Spleen (tissue), 13 donors: ENCODE measurements at places on chromosomes 2 and 18. TPM values are rescaled to one million over a fixed set of nuclear protein-coding genes. Genes with fewer than 3 reads are reported as not detected.

The HOXD12 gene
- not detected for polyA plus RNA-seq

The ASB18 gene
- polyA plus RNA-seq: not detected

The LYPD6B gene
- polyA plus RNA-seq: 2.7 TPM

The PSMA8 gene
- 1.4 TPM for polyA plus RNA-seq

The TMEM237 gene
- polyA plus RNA-seq: 3.2 TPM

The VWA3B gene
- 0.02 TPM for polyA plus RNA-seq

The PROKR1 gene
- 0.02 TPM for polyA plus RNA-seq

The SLC30A3 gene
- 0.07 TPM for polyA plus RNA-seq

The SYT4 gene
- polyA plus RNA-seq: not detected

The KLHL30 gene
- polyA plus RNA-seq: 0.09 TPM
